Esophagus muscularis mucosa (tissue), 4 donors: ENCODE measurements at places on chromosomes 13 and 19. TPM values are rescaled to one million over a fixed set of nuclear protein-coding genes. Genes with fewer than 3 reads are reported as not detected.

The FGF22 gene
- 0.50 TPM for total RNA-seq

The BRCA2 gene
- total RNA-seq = 0.32 TPM

DNA sequence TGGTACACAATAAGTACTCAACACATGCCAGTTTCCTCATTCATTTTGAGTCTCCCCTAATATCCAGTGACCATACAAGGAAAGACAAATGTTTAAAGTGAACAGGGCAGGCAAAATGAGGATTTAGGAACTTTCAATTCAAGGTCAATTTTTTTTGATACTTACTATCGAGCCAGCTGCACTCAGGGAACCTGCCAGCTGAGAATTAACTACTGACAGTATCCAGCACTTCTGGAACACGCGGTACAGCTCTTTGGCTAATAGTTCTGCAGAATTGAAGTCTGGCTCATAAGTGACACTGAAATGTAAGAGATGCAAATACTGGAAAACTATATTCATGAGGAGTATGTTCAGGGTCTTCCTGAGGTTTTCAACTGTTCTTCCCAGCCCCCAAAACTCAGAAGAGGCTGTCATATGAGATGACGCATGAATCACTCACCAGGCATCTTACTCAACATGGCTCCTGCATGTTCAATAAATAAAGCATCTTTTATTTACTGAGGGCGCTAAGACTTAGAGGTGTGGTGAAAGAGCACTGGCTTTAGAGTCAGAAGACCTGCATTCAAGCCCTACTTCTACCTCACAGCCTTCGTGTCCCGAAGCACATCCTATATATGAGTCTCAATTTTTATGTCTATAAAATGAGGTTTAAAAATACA lies 25.6 kb downstream of the RUBCNL start:
- no peaks in the 10 kb centered on the region for H3K4me1 ChIP-seq
- H3K27ac ChIP-seq = no peak overlapping the region
- H3K4me3 ChIP-seq = no peak overlapping the region
- H3K36me3 ChIP-seq = no peaks in the 10 kb centered on the region

GRCh38 chr19:10305139-10305806 lies 4.3 kb downstream of the ZGLP1 start:
- no peaks in the 10 kb centered on the region for H3K4me1 ChIP-seq
- DNase-seq = no peak
- no peak overlapping the region for H3K4me3 ChIP-seq

DNA sequence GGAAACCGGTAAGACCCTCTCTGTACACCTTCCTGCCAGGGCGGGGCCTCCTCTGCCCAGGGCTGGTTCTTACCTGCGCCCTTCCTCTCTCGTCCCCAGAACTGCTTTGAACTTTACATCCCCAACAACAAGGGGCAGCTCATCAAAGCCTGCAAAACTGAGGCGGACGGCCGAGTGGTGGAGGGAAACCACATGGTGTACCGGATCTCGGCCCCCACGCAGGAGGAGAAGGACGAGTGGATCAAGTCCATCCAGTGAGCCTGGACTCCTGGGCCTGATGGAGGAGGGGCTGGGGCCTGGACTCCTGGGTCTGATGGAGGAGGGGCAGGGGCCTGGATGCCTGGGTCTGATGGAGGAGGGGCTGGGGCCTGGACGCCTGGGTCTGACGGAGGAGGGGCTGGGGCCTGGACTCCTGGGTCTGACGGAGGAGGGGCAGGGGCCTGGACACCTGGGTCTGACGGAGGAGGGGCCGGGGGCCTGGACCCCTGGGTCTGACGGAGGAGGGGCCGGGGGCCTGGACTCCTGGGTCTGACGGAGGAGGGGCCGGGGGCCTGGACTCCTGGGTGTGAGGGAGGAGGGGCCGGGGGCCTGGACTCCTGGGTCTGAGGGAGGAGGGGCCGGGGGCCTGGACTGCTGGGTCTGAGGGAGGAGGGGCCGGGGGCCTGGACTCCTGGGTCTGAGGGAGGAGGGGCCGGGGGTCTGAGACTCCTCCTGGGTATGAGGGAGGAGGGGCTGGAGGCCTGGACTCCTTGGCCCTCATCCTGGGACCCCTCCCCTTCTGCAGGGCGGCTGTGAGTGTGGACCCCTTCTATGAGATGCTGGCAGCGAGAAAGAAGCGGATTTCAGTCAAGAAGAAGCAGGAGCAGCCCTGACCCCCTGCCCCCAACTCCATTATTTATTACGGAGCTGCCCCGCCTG lies 9.4 kb downstream of the CYTH2 start:
- peaks cover 50% of the 10 kb centered on the region for H3K36me3 ChIP-seq
- no peak overlapping the region for H3K4me3 ChIP-seq
- H3K4me1 ChIP-seq = peaks cover 27% of the 10 kb centered on the region
- H3K27ac ChIP-seq = no peak overlapping the region
- no peak for DNase-seq

- peaks cover 18% of the 10 kb centered on the region for H3K4me1 ChIP-seq
- no peak overlapping the region for H3K4me3 ChIP-seq
- no peak overlapping the region for H3K27ac ChIP-seq
- no peaks in the 10 kb centered on the region for H3K27me3 ChIP-seq
- DNase-seq = no peak
Observed at GRCh38 chr13:41563341-41563983, 106.1 kb downstream of the RGCC start.

GRCh38 chr19:41088151-41088550 lies at the start of gene CYP2A13:
Gene CYP2A13 (plus strand): TSS chr19:41088451. CDS start chr19:41088472, 21 bp downstream.
- H3K36me3 ChIP-seq = no peaks in the 10 kb centered on the region
- H3K4me1 ChIP-seq = no peaks in the 10 kb centered on the region
- H3K27me3 ChIP-seq = no peaks in the 10 kb centered on the region

GRCh38 chr19:47541518-47541917 lies 26.7 kb upstream of the NAPA start:
- no peak for DNase-seq
- H3K36me3 ChIP-seq = no peaks in the 10 kb centered on the region
- peak overlapping the region; percentile 67 for H3K27ac ChIP-seq
- peaks cover 25% of the 10 kb centered on the region for H3K27me3 ChIP-seq
- no peak overlapping the region for H3K4me3 ChIP-seq
- H3K4me1 ChIP-seq = peaks cover 21% of the 10 kb centered on the region

DNA sequence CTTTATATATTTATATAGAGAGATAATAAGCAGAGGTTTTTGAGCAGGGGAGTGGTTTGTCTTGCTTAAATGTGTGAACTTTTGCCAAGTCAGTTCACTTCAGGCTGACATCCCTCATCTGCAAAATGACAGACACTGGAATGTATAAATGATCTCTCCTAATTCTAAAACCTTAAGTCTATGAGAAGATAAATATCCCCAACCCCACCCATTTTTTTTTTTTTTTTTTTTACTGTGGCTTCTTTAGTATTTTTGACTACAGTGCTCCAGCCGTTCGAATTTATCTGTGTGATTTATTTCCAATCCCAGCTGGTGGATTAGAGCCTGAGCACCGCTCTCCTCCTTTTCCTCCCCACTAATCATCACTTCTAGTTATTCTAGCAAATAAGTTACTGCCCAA lies 234.8 kb downstream of the DACH1 start:
- no peaks in the 10 kb centered on the region for H3K4me1 ChIP-seq
- no peak overlapping the region for H3K4me3 ChIP-seq
- H3K27ac ChIP-seq = no peak overlapping the region
- no peak for DNase-seq

- no peak for DNase-seq
- peaks cover 77% of the 10 kb centered on the region for H3K4me1 ChIP-seq
- no peak overlapping the region for H3K4me3 ChIP-seq
- no peak overlapping the region for H3K27ac ChIP-seq
- no peaks in the 10 kb centered on the region for H3K27me3 ChIP-seq
Observed at GRCh38 chr19:16654627-16655026, 5.3 kb downstream of the SMIM7 start.

DNA sequence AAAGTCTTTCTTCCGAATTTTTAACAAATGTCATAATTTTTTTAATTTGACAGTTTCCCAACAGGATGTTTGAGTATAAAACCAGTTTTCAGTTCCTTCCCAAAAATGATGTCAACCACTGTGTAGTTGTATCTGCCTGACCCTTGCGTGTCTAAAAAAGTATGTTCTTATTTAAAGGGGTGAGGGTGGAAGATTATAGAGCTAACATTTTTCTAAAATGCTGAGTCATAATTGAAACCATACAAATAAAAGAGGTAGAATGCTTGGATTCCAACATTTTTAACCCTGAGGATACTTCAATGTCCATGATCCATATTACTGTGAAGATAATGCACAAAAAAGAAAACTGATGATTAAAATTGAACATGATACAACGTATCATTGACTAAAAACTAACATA lies 1388.8 kb downstream of the UQCRFS1 start:
- H3K36me3 ChIP-seq = no peaks in the 10 kb centered on the region
- no peak overlapping the region for H3K4me3 ChIP-seq
- H3K27ac ChIP-seq = no peak overlapping the region

DNA sequence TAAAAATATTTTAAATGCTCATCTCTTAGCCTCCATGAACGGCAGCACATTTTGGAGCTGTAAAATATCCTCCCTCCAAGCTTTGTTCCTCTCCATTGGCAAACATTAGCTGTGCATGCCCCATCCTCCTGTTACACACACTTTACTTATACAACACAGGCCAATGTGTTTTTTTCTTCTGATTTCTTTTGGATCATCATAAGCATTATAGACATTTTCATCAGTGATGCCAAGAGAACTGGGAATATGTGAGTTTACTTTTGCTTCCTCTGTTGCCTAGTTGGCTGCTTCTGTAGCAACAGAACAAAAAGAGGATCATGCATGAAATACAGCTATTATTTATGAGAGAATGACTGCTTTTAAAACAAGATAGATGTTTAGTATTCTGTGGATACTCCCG lies 142.6 kb downstream of the PCDH9 start:
- peaks cover 11% of the 10 kb centered on the region for H3K4me1 ChIP-seq
- no peaks in the 10 kb centered on the region for H3K27me3 ChIP-seq
- H3K4me3 ChIP-seq = no peak overlapping the region
- H3K27ac ChIP-seq = no peak overlapping the region
- H3K36me3 ChIP-seq = no peaks in the 10 kb centered on the region
- DNase-seq = no peak

DNA sequence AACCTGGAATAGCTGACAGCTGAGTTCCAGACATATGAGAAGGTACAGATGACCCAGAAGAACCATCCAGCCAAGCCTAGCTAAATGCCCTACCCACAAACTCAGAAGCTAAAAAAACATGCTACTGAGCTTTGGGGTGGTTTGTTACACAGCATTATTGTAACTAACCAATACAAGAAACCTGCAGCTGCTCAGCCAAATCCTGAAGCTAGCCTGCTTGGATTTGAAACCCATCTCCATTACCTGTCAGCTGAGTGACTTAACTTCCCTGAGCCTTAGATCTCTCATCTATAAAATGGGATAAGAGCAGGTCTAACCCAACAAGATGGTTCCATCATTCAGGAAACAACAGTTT lies 25.0 kb downstream of the TEX101 start:
- no peak for DNase-seq
- H3K27ac ChIP-seq = no peak overlapping the region
- no peaks in the 10 kb centered on the region for H3K36me3 ChIP-seq
- H3K27me3 ChIP-seq = no peaks in the 10 kb centered on the region

DNA sequence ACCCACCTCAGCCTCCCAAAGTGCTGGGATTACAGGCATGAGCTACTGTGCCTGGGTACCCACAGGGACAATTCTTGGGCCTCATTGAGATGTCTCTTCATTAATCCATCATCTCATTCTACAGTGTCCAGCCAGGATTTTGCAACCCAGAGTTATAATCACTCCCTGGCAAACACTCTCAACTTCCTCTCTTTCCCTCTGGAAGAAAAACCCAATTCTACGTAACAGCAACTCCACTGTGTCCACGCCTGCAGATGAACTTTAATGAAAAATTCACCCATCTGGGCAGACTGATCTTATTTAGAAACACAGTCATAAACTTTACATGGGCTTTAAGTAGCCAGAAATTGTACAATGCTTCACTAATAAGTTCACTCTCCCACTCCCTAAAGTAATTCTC lies 90.1 kb upstream of the ABCC4 start:
- H3K36me3 ChIP-seq = no peaks in the 10 kb centered on the region
- H3K27ac ChIP-seq = no peak overlapping the region
- H3K4me3 ChIP-seq = no peak overlapping the region
- peaks cover 17% of the 10 kb centered on the region for H3K4me1 ChIP-seq

- peak overlapping the region; percentile 99 for H3K27ac ChIP-seq
- H3K27me3 ChIP-seq = peaks cover 3% of the 10 kb centered on the region
- peak overlapping the region; percentile 77 for H3K4me3 ChIP-seq
- H3K4me1 ChIP-seq = peaks cover 81% of the 10 kb centered on the region
Observed at GRCh38 chr19:1252221-1252820, 3.9 kb downstream of the MIDN start.

DNA sequence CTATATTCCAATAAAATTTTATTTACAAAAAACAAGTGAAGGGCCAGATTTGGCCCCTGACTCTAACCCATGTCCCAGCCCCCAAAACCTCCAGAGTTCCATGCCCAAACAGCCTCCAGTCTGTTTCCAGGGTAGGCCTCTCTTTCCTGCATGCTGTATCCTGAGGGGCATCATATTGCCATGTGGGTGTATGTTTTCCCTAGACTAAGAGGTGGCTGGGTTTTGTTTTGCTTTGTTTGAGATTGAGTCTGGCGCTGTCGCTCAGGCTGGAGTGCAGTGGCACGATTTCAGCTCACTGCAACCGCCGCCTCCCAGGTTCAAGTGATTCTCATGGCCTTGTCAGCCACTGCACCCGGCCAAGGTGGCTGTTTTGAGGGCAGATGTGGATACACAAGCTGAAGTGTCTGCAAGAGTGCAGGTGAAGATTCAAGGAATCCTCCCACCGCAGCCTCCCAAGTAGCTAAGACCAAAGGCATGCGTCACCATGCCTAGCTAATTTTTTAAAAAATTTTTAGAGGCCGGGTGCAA lies 23.6 kb upstream of the LSM14A start:
- H3K4me1 ChIP-seq = no peaks in the 10 kb centered on the region
- H3K27ac ChIP-seq = no peak overlapping the region
- H3K27me3 ChIP-seq = no peaks in the 10 kb centered on the region
- no peaks in the 10 kb centered on the region for H3K36me3 ChIP-seq
- no peak for DNase-seq
- no peak overlapping the region for H3K4me3 ChIP-seq

- peak overlapping the region; percentile 75 for H3K27ac ChIP-seq
- DNase-seq = no peak
- H3K4me1 ChIP-seq = peaks cover 43% of the 10 kb centered on the region
- no peaks in the 10 kb centered on the region for H3K27me3 ChIP-seq
Observed at GRCh38 chr19:7521551-7522071, 813 bp upstream of the MCOLN1 start.

The ZNF415 gene
- 9.1 TPM for total RNA-seq

DNA sequence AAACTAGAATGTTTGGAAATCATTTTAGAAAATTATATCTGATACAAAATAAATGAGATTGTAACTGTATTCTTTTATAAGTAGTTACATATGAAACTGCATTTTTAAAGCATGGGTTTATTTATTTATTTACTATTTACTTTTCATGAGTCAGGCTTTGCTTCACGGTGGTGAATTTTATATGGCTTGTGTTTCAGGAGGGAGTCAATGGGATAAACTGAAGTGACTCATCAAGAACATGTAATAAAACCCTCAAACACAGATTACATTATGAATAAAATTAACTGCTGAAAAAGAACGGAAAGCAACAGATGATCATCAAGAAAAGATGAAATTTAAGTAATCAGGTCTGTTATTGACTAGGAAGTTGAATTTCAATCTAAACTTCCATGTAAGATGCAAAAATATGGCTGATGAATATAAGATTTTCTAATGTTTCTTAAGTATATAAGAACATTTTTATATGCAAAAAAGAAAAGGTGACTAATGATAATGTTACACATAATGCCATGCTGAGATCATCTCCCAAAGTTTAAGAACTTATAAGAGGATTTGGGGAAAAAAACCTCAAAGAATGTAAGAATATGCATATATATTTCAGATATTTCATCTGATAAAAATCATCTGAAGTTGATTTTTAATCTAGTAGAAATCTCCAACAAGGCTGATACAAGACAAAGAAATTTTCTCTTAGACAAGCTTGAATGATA lies 383.6 kb downstream of the SLITRK1 start:
- H3K4me3 ChIP-seq = no peak overlapping the region
- no peaks in the 10 kb centered on the region for H3K36me3 ChIP-seq
- no peaks in the 10 kb centered on the region for H3K4me1 ChIP-seq
- H3K27ac ChIP-seq = no peak overlapping the region
- no peaks in the 10 kb centered on the region for H3K27me3 ChIP-seq
